ENCODE measurements at places on chromosomes 5 and 9. TPM values are rescaled to one million over a fixed set of nuclear protein-coding genes. Genes with fewer than 3 reads are reported as not detected.

Gene PSMB7
- 189 TPM for total RNA-seq

Gene SPINK1
- not detected for total RNA-seq

Gene ADAMTS13
- 0.98 TPM for total RNA-seq

Gene SPINK7
- not detected for total RNA-seq
